ENCODE measurements at places on chromosomes 4 and X.

GRCh38 chr4:100450449-100450848 is 67.4 kb downstream of the EMCN start:
- no peak for DNase-seq

DNA sequence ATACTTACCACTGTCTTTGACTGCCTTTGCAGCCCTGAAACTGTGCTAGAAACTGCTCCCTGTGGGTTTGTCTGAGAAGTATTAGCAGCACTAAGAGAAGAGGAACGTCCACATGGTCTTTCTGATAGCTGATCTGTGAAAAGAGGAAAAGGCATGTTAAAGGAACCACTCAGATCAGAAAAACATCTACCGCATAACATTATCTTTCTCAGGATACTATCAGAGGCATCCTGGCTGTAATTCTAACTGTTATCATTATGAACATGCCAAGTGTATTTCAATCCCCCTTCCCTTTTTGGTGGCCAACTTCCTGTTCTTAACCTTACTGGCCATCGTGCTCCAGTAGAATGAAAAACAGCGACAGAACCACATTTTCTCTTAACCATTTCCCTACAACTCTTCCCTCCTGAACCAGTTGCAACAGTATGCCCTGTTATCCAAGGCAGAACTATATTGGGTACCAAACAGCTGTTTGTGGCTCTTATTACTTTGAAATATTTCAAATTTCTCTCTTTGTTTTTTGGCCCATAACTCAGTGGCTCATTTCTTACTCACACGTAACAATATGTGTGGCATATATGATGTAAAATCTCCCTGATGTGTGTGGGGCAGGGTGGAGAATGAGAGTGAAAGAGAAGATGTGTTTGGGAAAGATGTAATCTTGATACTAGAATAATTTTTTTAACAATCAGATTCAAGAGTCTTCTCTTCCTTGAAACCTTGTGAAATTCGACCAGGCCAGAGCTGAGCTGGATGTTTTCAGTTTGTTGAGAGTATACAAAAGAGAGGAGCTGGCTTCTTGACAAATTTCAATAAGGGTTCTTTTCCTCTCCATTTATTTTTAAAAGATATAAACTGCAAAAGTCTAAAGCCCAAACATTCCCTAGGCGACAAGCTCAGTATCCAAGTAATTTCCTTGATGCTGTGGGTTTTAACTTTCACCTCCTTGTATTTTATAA is 35.2 kb downstream of the ARHGEF6 start:
- no peak for DNase-seq

DNA sequence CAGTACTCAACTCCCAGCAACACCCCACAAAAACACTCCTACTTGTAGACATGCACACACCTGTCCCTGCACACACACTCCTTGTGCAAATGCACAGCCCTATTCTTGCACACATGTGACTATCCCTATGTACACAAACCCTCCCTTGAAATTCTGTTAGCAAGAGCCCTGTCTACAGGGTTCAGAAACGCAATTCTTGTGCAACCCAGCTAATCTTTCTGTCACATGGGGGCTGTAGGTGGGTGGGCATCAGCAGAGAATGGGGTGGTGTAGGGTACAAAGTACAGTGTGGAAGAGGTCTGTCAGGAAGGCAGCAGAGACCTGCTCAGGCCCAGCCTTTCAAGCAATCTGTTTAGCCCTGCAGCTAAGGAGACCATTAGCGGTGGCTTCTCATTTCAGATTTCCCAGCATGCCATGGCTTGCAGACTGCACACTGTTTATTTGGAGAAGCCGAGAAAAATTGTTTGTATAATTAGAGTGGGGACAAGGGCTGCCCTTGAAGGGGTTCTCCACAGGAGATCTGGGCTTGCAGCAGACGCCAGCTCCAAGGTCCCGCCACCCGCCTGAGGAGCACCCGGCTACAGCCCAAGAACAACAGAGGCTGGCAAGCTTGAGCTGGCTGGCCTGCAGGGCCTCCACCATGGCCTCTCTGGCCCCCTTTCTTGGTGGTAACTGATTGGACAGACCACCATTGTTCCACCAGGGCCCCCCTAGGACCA is 144.0 kb upstream of the PJA1 start:
- DNase-seq, result no peak

DNA sequence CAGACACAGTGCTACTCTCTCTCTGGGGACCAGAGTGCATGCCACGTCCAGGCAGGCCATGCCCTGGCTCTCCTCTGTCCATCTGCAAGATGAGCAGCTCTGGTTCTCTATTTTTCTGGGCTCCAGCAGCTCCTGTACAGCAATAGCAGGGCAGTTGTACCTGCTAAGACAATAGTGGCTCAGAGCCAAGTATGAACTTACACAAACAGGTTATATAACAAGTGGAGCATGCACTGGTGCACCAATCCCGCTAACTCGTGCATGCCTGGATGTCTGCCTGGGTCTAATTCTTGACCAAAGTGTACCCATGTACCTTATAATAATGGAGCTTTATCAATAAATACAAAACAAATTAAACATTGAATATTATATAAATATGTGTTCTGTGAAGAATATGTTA is 392.3 kb downstream of the CENPC start:
- no peak for DNase-seq

GRCh38 chr4:38365261-38365660 is 298.7 kb upstream of the KLF3 start:
- DNase-seq, result no peak

- no peak for DNase-seq
Observed at GRCh38 chr4:14504162-14504561, 498.1 kb upstream of the CPEB2 start.

GRCh38 chr4:56804551-56804950 is 16.9 kb downstream of the SPINK2 start:
- no peak for DNase-seq

GRCh38 chrX:97311066-97311778 is 427.5 kb downstream of the RPA4 start:
- no peak for DNase-seq

DNA sequence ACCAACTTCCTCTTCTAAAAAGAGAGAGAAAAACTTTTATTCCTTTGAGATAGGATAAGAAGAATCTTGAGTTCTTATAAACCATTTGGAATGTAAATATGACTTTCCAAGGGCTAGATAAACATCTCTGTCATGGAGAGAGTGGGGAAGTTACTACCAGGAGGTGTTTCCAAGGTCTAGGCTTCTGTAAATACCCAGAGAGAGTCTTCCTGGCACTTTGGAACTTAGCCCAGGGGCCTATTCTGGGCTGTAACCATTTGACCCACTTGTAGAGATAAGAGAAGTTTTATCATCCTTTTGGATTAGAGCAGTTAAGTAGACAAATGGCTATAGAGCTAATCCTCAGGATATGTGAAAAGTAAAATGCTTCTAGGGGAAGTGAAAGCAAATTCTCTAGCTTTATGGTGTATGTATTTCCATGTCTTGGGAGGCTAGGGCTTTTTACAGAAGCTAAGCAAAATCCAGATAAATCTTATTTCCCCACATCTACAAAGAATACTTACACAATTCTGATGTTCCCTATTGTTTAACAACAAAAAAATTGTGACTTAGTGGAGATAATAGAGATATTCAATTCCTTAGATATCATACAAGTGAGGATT is 51.1 kb downstream of the MCUB start:
- no peak for DNase-seq

DNA sequence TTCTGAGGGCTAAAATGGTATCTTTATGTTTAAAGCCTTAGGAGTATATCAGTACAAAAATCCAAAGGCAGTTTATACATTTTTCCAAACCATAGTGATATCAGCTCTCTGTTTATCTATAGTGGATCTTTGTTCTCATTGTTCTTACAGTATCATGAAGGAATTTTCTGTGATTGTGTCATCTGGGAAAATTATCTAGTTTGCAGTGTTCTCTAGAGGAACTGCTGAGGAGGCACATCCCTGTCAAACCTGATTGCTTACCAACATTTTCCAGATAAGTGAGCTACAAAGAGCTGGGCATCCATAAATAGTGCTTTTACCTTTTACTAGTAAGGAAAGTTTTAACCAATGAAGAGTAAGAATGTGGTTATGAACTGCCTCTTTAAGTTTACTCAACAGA is 44.9 kb upstream of the SLC25A31 start:
- DNase-seq, result no peak

- no peak for DNase-seq
Observed at GRCh38 chr4:93918856-93919255, 90.3 kb downstream of the ATOH1 start.

- DNase-seq, result no peak
Observed at GRCh38 chr4:10606483-10607155, 77.9 kb downstream of the CLNK start.

DNA sequence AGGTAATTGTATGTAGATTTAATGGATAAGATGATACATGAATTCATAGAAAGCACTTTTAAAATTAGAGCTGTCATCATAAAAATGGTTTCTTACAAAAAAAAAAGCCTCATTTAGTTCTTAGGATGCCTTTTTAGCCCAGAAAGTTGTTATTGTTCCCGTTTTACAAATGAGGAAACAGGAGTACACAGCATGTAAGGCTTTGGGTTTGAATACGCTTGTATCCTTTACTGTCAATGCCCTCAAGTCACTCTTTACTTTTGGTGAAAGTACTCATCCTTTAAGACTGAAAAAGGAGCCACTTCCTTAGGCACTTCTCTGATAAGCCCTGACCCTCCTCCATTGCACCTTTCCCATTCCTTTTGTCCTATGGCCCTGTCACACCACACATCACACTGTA is 4.9 kb downstream of the EREG start:
- no peak for DNase-seq

DNA sequence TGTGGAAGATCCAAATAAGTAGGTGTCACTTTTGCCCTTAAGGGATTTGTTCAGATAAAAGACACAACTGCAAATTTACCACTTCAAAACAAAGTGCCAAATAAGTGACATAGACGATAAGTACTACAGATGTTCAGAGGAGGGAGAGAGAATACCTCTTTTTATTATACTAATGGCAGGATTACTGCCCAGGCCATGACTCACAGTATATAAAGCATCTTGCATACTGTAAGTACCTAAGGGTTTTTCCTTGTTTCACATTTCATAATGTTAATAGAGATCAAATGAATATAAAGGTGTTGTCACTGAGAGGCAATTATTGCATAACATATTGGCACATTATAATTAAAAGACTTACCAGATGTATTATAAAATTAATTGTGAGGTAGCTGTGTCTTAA is 46.4 kb downstream of the PTPN13 start:
- DNase-seq, result no peak

DNA sequence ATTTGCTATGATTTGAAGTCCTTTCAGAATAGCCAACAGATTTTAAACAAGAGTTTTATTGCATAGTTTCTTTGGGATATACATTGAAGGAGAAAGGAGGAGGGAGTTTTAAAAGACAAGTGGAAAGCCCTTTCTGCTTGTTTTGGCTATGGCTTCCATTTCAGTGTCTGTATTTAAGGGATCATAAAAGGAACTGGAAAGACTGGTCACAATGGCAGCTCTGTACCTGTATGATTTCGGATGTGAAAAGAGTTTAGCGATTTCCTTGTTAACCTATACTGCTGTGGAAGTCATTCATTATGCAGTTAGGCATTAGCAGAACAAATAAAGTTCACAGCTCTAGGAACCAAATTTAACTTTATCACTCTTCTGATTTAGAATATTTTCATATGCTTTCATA is 60.7 kb downstream of the TET2 start:
- no peak for DNase-seq

DNA sequence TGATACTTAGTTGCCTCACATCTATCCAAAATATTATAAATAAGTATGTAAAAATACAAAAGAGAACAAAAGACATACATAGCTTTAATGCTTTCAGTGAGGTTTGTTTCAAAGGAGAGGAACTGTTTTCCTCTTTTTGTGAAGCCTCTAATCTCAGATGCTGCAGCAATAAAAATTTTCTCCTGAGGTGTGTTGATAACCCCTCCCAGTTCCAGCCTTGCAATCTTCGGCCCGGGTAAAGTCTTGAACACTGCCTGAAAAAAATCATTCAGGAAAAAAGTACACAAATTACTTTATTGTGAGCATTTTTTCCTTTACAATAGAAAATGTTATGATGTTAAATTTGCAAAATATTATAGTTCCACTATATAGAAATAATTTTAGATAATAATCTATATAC is 8.8 kb downstream of the BBS7 start:
- DNase-seq, result no peak

DNA sequence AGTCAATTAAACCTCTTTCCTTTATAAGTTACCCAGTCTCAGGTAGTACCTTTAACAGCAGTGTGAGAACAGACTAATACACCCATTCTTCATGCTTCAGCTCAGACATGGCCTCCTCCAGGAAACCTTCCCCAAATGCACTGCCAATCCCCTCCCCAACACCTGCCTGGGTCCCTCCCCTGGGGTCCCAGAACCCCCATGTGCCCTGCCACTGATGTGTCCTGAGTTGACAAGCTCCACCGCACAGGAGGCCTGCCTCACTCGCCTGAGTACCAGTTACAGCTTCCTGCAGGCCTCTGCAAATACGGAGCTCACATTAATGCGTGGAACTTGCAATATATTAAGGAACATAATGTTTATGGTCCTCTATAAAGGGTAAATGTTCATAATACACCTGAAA is 34.9 kb upstream of the CRMP1 start:
- DNase-seq, result no peak

GRCh38 chrX:109384699-109385098 is 97.2 kb downstream of the GUCY2F start:
- no peak for DNase-seq

- no peak for DNase-seq
Observed at GRCh38 chr4:2419814-2420213, 1.1 kb downstream of the CFAP99 start.

DNA sequence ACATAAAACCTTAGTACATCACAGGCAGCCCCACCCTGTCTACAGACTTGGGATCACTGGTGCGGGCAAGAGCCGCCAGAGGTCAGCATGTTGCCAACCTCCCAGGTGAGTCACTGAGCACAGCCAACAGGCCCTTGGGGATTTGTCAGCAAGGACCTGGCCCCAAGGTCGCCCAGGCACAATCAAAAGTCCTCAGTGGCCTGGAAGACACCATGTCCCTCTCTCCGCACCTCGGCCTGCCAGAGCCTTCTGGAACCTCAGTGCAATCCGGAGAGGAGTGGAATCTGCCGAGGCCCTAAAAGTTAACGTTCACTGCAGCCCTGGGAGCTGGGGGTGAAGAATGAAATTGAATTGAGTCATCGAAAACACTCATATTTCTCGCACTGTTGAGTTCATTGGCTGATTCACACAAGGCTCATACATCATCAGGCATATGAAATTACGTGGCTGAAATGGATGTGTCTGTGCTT is 74.3 kb downstream of the WFS1 start:
- no peak for DNase-seq

DNA sequence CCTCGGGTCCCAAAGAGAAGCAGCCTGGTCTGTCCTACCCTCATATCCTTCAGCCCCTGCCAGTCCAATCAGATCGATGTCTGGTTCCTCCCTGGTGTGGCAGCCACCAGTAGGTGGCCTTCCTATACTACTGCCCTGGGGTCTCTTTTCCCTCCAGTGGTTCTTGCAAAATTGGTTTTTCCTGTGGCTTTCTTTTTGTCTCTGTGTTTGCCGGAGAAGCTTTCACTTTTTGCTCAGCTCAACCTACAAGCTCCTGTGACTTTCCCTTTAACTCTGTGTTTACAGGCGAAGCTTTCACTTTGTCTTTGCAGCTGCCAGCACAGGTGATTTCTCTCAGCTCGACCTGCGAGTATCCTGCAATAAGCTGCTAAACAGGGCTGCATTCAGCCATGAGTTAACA is 46.8 kb downstream of the UGT2A3 start:
- DNase-seq, result no peak

Data from stimulated activated CD4-positive, alpha-beta T cell treated with anti-CD3 and anti-CD28 coated beads, Interleukin-1b, Interleukin-23, amount 100 ng/mL, for 1 hour (primary cell).